ENCODE measurements at places on chromosomes 2 and 18.

- DNase-seq: no peak
Observed at GRCh38 chr2:211766689-211767088, 771.9 kb downstream of the ERBB4 start.

DNA sequence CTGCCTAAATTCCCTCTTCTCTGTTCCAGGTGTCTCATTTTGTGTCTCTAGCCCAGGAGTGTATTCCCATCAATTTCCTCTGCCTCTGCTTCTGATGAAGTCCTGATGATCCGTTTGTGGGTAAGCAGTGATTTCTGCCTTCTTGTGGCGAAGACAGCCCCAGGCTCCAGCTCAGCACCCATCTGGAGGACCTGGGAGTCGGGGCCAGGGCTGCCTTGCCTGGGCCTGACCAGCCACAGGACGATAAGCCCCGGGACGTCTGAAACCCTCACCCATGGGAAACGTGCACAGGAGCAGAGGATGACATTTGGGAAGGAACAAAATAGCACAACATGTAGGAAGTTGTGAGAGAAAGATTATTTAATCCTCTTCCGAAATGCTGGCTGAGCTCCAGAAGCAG lies 206.9 kb downstream of the FBXO15 start:
- no peak for DNase-seq

DNA sequence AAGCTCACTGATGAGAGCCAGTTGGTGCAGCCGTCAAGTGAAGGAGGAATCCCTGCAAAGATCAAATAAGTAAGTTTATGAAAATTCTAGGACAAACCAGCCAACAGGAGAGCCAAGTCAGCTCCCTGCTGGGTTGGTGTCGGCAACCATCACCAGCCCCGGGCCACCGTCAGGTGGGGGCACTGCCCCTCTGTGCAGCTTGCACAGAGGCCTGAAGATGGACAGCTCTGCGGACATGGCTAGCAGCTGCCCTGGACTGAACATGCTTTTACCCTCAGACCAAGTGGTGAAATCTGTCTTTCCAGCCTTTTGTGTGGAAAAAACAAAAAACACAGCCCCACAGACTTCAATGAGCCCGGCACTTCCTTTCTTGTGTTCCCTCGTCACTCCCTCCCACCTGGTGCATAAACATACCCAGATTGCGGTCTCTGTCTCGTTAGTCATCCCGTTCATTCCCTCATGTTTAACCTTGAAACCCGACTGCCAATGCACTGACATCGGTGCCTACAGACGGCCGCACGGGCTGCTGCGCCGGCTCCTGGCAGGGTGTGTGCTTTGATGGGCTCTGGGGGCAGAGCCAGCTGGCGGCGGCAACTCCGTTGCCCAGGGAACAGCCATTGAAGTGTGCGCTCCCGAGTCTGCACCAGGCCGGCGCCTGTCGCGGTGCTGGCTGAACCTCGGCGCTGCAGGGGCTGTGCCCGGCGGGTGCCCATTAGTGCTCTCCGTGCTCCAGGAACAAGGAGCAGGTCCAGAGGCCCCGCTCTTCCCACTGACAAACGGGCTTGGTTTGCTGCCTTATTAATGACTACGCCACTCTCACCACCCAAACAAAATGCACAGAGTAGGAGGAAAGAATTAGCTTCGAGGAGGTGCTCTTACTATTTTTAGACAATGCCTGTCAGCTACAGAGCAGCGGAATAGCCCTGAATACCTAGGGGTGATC lies 95.3 kb downstream of the EIPR1 start:
- no peak for DNase-seq

- peak; percentile 24 for DNase-seq
Observed at GRCh38 chr2:85413592-85414420, 3.6 kb upstream of the CAPG start.

DNA sequence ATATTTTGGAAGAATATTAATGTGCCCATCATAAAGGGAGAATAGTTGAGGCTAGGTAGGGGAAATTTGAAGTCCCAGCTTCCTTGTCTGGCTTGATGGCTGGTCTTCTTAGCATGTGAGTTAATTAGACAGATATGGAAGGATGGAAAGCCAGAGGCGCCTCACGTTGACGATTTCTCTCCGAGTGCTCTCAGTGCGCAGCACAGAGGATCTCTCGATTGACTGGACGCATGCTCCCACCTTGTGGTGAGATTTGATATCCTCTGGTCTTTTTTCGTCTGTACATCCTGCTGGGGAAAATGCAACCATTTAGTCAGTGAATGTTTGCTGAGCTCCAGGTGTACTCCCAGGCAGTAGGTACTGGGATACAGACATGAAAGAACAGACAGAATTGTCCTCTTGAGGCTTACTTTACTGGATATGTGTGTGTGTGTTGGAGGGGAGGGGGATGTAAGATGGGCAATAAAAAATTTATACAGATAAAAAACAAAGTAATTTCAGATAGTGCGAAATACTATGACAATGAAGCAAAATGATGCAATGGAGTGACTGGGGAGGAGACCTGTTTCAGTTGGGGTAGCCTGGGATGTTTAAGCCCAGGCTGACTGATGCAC lies 66.9 kb upstream of the ZNG1B start:
- DNase-seq: peak; percentile 18

- no peak for DNase-seq
Observed at GRCh38 chr2:153967248-153967973, 95.7 kb downstream of the GALNT13 start.
